Upper lobe of left lung (tissue), 6 donors: ENCODE measurements at places on chromosomes 4 and X.
A peak's percentile ranks its signal among the peaks of the same experiment; 100 is the strongest.

DNA sequence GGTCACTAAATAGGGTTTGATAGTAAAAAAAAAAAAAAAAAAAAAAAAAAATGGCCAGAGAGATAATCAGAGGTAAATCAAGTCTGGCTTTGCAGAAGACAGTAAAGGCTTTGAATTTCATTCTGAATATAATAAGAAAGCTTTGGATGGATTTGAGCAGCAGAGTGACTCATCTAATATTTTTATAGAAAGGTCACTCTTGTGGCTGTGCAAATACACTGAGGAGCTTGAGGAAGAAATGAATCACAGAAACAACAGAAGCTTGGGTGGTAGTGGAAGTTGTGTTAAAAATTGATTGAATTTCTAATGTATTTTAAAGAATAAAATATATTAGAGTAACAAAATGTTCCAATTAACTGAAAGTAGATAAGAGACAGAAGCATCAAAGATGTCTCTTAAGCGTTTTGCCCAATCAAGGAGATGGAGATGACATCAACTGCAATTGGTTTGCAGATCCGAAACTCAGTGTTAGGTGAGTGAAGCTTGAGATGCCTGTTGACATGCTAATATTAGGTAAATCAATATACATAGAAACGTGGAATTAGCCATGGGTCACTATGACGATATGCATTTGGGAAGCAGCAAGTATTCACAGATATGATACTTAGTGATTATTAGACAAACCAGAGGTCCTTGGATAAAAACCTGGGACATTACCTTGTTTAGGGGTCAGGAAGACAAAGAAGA is 280.5 kb downstream of the GPM6A start:
- DNase-seq, result no peak
- no peaks in the 10 kb centered on the region for H3K4me1 ChIP-seq
- no peak overlapping the region for H3K27ac ChIP-seq
- H3K27me3 ChIP-seq, result no peaks in the 10 kb centered on the region
- H3K36me3 ChIP-seq, result no peaks in the 10 kb centered on the region
- H3K4me3 ChIP-seq, result no peak overlapping the region

DNA sequence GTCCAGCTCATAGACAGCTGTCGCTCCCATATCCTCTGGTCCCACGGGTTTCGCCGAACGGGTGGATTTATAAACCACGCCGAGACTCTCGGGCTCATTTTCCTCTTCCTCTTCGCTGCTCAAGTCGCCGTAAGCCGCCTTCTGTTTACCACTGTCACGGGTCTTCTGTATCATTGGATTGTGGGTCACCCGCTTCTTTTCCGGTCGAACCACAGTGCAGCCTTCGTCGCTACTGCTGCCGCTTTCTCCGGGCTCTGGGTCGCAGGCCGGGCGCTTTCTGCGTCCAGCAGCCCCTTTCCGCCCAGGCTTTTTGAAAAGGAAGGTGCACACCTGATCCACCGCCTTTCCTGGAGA is 311 bp downstream of the RNF113A start:
- H3K4me1 ChIP-seq, result no peaks in the 10 kb centered on the region
- no peaks in the 10 kb centered on the region for H3K36me3 ChIP-seq
- peak overlapping the region; percentile 95 for H3K27ac ChIP-seq
- DNase-seq, result no peak
- peak overlapping the region; percentile 67 for H3K4me3 ChIP-seq

DNA sequence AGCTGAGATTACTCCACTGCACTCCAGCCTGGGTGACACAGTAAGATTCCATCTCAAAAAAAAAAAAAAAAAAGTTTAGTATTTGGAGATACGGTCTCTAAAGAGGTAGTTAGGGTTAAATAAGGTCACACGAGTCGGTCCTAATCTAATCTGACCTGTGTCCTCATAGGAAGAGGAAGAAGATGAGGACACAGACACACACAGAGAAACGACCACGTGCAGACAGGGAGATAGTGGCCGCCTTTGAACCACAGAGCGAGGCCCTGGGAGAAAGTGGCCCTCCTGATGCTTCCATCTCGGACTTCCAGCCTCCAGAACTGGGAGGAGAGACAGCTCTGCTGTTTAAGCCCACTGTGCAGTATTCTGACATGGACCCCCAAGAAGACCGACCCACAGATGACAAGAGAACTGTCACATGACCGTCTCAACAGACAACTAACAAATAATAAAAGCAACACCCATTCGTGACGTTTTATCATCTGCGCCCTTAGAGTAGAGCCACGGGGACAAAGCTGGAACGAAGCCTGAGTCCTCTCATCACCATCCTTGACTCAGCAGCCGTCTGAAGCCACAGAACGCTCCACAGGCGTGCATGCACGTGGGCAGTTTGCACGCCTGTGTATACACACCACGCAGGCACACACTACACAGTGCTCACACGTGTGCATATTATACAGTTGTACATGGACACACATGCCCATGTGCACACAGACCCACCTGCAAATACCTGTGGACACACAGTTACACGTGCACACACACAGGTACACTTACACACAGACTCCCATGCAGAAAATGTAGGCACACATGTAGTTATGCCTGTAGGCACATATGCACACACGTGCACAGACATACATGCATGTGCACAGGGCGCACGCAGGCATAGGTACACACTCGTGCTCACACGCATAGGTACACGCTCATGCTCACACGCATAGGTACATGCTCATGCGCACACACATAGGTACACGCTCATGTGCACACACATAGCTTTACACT is 51.7 kb downstream of the FAM53A start:
- no peak overlapping the region for H3K4me3 ChIP-seq
- no peak overlapping the region for H3K27ac ChIP-seq
- DNase-seq, result no peak
- no peaks in the 10 kb centered on the region for H3K36me3 ChIP-seq

- no peak overlapping the region for H3K4me3 ChIP-seq
- no peaks in the 10 kb centered on the region for H3K27me3 ChIP-seq
- no peak overlapping the region for H3K27ac ChIP-seq
- no peak for DNase-seq
Observed at GRCh38 chrX:2701600-2701999, 10.5 kb downstream of the CD99 start.

DNA sequence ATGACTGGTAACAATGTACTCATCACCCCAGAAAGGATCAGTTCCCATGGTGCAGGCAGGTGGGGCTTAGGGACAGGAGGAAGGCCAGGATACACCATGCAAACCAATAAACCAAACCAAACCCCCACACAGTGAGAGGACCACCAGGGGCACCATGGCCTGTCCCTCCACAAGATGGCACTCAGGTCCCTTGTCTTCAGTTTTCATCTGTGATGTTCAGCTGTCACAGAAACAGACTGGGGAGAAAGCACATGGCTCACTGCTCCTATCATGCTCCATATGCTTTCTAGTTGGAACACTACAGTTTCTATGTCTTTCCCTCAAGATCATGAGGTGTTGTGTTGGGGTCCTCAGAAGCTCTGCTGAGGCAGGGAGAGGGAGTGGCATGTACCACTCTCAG is 10.1 kb downstream of the HS3ST1 start:
- DNase-seq, result no peak
- H3K4me3 ChIP-seq, result no peak overlapping the region
- H3K27me3 ChIP-seq, result no peaks in the 10 kb centered on the region
- no peak overlapping the region for H3K27ac ChIP-seq
- no peaks in the 10 kb centered on the region for H3K4me1 ChIP-seq
- H3K36me3 ChIP-seq, result no peaks in the 10 kb centered on the region

DNA sequence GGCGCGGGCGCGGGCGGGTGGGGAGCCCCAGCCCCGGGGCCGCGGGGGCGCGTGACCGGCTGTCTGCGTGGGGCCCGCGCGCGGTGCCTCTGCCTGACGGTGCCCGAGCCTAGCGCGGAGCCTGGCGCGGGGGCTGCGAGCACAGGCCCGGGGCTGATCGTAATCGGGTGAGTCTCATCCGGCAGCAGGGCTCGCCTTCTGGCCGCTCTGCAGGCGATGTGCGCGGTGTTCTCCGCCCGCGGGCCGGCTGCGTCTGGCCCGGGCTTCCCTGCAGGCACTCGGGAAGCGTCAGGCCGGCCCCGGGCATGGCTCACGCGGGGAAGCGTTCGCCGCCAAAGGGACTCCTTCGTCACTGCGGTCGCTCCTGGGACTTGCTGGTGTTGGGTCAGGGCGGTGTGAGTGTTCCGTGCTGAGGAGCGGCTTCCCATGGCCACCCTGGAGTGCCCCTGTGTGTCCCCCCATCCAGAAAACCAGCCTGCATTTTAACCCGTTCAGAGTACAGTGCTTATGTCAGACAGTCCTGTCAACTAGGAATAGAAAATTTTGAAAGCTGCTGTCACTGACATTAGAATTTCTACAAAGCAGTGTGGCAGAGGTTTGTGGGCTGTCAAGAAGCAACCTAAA is 40.6 kb downstream of the FAM149A start:
- peaks cover 15% of the 10 kb centered on the region for H3K4me1 ChIP-seq
- H3K4me3 ChIP-seq, result peak overlapping the region; percentile 59
- peak overlapping the region; percentile 77 for H3K27ac ChIP-seq
- H3K27me3 ChIP-seq, result no peaks in the 10 kb centered on the region

DNA sequence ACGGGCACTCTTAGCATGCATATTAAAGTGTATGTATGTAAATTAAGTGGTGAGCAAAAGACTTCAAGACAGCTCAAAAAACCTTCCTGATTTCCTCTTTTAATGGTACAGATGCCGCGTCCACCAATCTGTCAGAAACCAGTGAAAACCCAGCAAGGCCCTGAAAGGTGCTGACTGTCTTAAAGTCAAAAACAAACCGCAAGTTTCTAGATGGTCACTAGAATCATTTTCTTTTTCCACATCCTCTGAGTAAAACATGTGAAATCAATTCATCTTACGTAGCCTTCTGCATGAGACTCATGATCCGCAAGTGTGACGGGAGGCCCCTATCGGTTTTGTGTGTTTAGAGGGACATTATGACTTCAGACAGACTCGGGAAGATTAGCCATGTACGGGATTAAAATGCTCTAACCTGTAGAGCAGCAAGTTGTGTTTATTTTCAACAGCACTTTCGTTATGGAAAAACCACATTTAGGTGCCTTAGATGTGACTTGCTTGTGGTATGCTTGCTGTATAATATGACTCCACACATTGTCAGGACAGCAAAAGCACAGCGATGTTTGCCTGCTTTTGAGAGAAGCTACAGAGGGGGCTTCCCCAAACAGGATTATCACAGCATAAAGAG is 88.2 kb upstream of the STS start:
- no peak overlapping the region for H3K4me3 ChIP-seq
- no peaks in the 10 kb centered on the region for H3K4me1 ChIP-seq
- no peak for DNase-seq
- no peaks in the 10 kb centered on the region for H3K36me3 ChIP-seq
- H3K27ac ChIP-seq, result no peak overlapping the region

DNA sequence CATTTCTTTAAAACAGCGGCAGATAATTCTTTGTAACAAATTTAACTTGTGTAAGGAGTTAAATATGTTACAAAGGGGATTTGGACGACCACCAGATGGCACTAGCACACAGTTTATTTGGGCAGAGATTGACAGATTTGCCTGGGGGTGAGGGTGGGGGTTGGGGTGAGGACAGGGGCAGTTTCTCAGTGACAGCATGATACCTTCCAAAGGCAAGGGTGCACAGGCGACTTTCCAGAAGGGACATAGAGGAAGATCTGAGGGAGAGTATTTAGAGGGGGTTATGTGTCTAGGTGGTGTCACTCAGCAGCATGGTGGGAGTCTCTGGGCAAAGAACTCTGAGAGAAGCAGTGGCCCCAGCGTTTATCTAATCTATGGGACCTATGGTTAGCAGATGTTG is 9.6 kb upstream of the TMA16 start:
- no peaks in the 10 kb centered on the region for H3K36me3 ChIP-seq
- H3K4me3 ChIP-seq, result no peak overlapping the region
- H3K27me3 ChIP-seq, result no peaks in the 10 kb centered on the region

DNA sequence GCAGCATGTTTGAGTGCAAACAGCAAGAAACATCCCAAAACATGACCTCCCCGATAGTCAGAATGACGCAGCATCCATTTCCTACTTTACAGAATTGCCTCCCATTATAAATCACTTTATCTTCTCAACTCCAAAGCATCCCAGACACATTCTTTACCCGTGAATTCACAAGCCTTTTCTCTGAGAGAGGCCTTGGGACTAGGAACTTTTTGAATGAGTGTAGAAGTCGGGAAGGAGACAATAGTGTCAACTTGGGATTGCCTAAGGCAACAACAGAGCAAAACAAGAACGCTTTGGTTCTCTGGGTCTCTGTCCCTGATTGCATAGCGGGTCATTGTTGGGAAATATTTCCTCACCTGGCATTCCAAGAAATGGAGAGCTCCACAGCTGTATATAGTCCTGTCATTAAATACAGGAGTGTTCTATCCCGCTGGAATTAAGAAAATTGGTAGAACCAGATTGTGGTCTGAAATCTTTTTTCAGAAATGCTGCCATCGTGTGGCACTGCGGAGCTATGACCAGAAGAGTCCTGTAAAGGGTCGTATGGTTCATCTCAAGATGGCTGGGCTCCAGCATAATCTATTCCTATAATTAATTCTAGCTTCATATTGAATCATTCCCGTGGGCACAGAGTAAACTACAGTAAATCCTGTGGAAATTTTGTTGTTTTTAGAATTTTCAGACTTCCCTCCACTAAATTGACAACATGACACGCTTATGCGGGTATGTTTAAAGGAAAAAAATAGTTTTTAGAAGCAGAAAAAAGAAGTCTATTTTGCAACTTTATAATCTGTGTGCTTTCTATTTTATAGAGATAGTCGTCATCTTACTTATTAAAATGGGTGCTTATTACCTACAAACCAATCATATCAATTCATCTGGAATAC is 2.0 kb upstream of the SPP1 start:
- no peak overlapping the region for H3K27ac ChIP-seq
- no peaks in the 10 kb centered on the region for H3K36me3 ChIP-seq
- H3K4me1 ChIP-seq, result peaks cover 5% of the 10 kb centered on the region
- no peak overlapping the region for H3K4me3 ChIP-seq
- H3K27me3 ChIP-seq, result no peaks in the 10 kb centered on the region
- DNase-seq, result no peak

GRCh38 chr4:106258145-106259045 is 57.6 kb downstream of the TBCK start:
- H3K36me3 ChIP-seq, result peaks cover 3% of the 10 kb centered on the region
- H3K4me1 ChIP-seq, result no peaks in the 10 kb centered on the region
- H3K4me3 ChIP-seq, result no peak overlapping the region
- no peaks in the 10 kb centered on the region for H3K27me3 ChIP-seq

DNA sequence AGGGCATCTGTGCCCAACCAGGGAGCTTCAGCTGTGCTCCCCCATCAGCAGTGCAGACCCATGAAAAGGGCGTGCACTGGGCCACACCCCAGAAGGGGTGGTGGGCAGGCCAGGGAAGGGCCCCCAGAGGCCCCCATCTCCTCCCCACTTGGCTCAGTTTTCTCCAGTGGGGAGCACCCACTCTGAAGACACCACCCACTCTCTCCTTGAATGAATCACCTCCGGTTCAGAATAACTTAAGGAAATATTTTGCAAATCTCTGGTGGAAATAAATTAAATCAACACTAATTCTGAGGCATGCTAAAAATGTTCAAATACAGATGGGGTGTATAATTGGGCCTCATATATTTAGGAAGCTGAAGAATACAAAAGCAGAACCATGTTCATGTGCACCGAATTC is 41.3 kb upstream of the PPP2R2C start:
- no peak overlapping the region for H3K27ac ChIP-seq
- H3K27me3 ChIP-seq, result no peaks in the 10 kb centered on the region
- no peaks in the 10 kb centered on the region for H3K4me1 ChIP-seq
- no peak for DNase-seq
- no peaks in the 10 kb centered on the region for H3K36me3 ChIP-seq

GRCh38 chr4:40946652-40947051 is 196.9 kb downstream of the NSUN7 start:
- H3K36me3 ChIP-seq, result no peaks in the 10 kb centered on the region
- DNase-seq, result no peak
- no peak overlapping the region for H3K27ac ChIP-seq
- H3K27me3 ChIP-seq, result no peaks in the 10 kb centered on the region
- H3K4me3 ChIP-seq, result no peak overlapping the region

GRCh38 chrX:115957862-115958490 is 212.6 kb upstream of the AGTR2 start:
- H3K4me1 ChIP-seq, result no peaks in the 10 kb centered on the region
- H3K4me3 ChIP-seq, result no peak overlapping the region
- no peaks in the 10 kb centered on the region for H3K27me3 ChIP-seq
- no peaks in the 10 kb centered on the region for H3K36me3 ChIP-seq
- no peak overlapping the region for H3K27ac ChIP-seq
